ENCODE measurements at places on chromosomes 7 and 10. TPM values are rescaled to one million over a fixed set of nuclear protein-coding genes. Genes with fewer than 3 reads are reported as not detected.

TEX36 gene
- polyA plus RNA-seq, result not detected

PRR15 gene
- 2.6 TPM for polyA plus RNA-seq

DNA sequence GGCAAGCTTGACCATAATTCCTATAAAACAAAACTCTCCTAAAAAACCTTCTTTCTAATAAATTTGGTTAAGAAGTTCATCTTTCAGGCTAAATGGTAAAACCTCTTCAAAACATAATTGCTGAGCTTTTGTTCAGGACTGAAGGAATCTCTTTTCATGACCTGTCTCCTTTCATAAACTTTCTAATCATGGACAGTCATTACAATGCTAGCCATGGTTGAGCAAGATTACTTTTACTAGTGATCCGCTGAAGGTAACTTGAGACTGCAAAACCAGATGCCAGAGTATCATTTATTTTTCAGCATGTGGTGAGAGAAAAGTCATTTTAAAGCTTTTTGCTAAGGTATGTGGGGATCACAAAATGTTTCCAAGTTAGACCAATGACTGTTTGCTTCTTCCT, 186.4 kb upstream of the RHOBTB1 start:
- no peak for DNase-seq

DNA sequence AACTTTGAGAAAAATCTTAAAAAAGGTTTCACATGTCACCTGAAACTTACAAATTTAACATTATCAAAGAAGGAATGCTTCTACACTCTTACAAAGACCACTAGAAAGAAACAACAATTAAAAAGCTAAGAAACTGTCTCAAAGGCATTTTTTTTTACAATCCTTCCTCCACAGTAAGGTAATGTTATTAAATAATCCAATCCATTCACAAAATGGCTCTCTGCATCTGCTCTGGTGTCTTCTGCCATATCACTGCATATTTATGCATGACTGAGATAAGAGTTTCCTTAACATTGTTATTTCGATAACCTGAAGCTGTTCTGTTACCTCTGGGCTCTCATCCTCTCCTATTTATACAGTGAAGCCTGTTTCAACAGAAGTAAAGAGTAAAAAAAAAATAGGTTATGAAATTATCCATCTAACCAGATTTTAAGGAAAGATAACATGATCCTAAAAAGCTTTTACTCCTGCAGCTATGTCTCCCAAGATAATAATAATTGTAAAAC, 8.5 kb downstream of the HNRNPA2B1 start:
- no peak for DNase-seq

- no peak for DNase-seq
Observed at GRCh38 chr7:133784486-133785001, 342.6 kb upstream of the LRGUK start.

- DNase-seq, result no peak
Observed at GRCh38 chr10:130345728-130346127, 209.5 kb downstream of the GLRX3 start.

GRCh38 chr7:112416127-112416526, 34.1 kb upstream of the IFRD1 start:
- DNase-seq, result no peak

- no peak for DNase-seq
Observed at GRCh38 chr7:120337308-120337907, 64.4 kb downstream of the KCND2 start.

DNA sequence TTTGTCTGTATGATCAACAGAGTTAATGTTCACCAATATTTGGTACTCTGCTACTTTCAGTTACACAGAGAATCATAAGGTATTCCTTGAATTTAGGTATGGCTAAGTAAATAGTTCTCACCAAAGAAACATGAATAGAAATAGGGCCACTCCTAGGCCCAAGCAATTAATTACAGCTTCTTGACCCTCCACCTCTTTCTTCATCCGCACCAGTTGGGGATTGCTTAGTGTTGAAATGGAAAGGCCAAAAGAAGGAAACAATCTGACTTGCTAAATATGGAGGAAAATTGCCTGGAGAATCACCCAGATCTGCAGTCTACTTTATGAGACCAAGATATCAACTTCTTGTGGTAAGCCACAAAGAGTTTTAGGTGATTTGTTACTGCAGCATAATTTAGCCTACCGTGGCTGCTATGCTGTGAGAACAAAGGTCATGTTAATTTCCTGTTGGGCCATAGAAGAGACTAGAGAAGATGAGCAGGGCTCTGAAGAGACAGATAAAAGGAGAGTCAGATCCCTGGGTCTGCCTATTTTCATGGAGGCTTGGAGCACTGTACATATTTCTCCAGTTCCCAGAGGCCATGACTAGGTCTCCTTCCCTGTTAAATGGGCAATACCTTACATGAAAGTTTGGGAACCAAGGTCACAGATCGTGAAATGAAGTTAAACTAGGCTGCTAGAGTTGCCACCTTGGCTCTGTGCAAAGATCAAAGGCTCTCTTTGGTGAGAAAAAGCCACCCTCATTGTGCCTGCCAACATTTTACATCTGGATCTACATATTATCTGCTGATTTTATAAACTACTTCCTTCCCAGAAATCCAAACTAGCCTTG, 93.3 kb upstream of the GDF10 start:
- no peak for DNase-seq

DNA sequence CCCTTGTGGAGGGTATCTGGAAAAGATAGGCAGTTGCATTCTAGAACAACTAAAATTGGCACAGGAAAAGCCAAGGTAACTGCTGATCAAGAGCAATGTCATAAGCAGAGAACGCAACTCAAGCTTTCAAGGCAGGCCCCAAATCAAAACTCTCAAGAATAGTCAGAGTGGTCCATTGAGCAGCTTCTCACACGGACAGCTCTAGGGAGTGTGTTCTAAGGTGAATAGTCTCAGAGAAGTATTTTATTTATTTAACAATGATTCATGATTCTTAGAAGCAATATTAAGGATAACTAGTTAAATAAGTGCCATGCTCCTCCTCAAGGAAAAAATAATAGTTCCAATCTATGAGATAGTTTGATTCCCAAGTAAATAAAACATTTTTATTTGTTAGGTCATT, 83.0 kb downstream of the COL28A1 start:
- no peak for DNase-seq

DNA sequence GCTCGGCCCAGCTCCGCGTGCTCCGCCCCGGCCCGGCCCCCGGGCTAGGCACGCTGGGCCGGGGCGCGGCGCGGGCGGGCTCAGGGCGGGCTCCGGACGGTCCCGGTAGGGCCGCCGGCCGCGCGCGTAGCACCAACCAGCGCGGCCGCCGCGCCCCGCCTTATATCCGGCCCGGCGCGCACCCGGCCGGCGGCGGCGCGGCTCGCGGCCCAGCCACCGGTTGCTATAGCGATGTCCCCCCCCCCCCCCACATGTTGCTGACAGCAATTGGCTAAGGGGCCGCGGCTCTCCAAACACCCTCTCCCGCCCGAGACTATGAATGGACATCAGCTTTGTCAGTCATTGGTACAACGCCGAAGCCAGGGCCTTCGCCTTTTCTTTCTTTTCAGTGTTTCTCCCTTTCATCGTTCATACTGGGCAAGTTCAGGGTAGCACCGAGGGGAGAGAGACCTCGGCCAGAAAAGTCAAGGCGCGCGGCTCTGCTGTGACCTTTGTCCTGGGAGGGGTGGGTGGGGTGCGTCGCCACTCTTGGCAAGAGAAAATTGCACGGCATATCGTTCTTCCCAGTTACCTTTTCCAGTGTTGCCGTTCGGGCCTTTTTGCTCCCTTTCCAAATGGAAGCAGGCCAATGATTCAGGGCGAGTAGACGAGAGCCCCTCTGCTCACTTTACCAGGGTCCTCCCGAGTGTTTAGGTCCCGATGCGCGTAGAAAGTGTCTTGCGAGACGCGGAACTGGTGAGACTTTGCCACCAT, 354.2 kb downstream of the DNAJB6 start:
- DNase-seq, result peak; percentile 55

DNA sequence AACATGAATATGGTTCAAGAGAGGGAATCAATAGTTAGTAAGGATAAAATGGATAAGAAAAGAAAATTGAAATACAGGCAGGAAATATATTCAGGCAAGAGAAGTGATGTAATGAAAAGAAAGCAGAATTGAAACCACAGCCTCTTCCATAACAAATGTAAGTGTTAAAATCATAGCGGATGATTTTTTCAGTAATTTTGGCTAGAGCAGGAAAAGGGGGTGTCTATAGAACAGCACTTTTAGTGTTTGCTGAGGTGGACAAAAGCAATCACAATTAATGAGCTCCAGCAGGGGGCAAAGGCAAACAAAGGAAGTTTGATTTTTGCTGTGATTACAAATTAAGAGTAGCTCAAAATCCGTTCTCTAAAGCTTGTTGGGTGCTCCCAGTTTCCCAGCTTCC, 79.0 kb downstream of the TRIL start:
- no peak for DNase-seq
